ENCODE measurements at places on chromosomes 16 and 17.

DNA sequence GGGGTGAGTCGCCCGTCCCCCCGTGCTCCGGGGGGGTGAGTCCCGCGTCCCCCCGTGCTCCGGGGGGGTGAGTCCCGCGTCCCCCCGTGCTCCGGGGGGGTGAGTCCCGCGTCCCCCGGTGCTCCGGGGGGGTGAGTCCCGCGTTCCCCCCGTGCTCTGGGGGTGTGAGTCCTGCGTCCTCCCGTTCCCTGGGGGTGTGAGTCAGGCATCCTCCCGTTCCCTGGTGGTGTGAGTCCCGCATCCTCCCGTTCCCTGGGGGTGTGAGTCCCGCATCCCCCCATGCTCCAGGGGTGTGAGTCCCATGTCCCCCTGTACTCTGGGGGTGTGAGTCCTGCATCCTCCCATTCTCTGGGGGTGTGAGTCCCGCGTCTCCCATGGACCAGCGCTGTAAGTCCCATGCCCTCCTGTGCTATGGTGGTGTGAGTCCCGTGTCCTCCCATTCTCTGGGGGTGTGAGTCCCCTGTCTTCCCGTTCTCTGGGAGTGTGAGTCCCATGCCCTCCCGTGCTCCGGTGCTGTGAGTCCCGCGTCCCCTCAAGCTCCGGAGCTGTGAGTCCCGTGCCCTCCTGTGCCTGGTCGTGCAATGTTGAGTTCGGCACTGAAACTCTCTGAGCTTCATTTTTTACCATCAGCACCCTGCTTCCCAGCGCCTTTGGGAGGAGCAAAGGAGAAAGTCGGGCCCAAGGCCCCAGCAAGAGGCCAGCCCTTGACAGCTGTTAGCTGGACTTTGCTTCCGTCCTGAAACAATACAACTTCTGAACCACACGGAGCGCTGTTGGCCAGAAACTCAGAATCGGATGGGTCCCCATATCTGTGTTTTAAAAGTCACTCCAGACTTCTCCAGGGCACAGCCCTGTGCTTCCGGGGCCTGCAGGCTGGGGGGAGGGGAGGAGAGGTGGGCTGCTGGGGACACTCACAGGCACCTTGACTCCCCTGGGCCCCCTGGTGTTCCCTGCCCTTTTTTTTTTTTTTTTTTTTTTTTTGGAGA, 11.5 kb upstream of the ZC3H18 start:
- no peak for DNase-seq

DNA sequence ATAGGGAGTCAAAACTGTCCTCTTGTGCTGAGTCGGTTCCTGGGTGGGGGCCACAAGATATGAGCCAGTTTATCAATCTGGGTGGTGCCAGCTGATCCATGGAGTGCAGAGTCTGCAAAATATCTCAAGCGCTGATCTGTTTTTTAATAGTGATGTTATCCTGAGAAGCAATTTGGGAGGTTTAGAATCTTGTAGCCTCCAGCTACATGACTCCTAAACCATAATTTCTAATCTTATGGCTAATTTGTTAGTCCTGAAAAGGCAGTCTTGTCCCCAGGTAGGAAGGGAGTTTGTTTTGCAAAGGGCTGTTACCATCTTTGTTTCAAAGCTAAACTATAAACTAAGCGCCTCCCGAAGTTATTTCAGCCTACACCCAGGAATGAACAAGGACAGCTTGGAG, 1.7 kb downstream of the TSPAN10 start:
- DNase-seq = no peak

- no peak for DNase-seq
Measured at GRCh38 chr17:31789707-31790505, 69.1 kb downstream of the COPRS start.

- DNase-seq = peak; percentile 74
Measured at GRCh38 chr17:17859909-17860765, 23.4 kb upstream of the SREBF1 start.

DNA sequence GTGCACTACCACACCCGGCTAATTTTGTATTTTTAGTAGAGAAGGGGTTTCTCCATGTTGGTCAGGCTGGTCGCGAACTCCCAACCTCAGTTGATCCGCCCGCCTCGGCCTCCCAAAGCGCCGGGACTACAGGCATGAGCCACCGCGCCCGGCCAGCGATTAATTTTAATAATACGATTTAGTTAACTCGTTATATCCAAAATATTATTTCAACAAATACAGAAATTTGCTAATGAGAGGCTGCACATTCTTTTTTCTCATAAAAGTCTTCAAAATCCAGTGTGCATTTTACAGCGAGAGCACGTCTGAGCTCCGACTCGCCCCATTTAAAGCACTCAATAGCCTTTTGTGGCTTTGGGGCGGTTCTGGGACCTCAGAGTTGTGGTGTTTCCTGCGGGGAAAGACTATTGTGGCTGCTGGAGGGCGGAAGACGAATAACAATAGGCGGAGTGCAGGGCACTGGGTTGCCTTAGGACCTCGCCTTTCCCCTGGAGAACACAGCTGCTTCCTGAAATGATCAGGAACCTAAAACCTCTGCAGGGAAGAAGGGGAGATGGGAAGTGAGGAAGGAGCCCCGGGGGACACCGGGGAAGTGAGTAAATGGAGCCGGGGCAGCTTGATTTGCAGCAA, 2.9 kb upstream of the ZSCAN10 start:
- DNase-seq = peak; percentile 38

DNA sequence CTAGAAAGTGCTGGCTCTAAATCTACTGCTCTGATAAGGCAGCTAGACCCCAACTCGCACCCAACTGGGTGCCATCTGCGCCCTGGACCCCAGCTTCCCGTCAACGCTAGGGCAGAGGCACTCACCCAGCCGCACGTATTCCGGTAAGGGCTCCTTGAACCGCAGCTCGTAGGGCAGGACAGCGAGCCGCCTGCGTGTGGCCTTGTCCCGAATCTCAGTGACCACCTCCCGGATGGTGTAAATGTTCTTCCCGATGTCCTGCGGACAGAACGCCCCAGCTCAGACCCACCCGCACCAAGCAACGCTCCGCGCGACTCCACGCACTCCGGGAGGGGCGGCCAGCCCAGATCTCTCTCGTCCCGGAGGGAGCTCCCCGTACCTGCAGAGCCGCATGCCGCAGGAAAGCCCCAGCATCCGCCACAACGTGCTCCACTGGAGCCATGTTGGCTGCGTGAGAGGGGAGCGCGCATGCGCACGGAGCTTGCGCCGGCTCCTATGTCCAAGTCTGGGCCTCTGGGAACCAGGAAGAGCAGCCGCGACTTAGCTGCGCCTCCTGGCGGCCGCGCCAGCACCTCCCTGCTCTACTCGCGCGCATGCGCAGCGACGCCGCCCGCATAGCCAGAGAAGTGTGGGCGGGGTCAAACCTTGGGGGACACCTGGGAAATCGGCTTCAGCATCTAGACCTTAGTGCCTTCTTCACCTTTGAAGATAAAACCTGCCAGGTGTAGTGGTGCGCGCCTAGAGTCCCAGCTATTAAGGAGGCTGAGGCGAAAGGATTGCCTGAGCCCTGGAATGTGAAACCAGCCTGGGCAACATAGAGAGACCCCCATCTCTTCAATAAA, at the start of gene NOB1:
TSS of gene NOB1 (minus strand) at position 458 of the 842 bp plus-strand sequence. CDS start at position 442, 16 bp downstream.
- DNase-seq = peak; percentile 97

DNA sequence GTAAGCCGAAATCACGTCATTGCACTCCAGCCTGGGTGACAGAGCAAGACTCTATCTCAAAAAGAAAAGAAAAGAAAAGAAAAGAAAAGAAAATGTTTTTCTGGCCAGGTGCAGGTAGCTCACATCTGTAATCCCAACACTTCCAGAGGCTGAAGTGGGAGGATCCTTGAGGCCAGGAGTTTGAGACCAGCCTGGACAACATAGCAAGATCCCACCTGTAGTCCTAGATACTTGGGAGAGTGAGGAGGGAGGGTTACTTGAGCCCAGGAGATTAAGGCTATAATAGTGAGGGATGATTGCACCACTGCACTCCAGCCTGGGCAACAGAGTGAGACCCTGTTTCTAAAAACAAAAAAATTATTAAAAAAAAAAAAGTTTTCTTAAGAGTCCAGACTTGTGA, 2.5 kb upstream of the ATP5MC1 start:
- no peak for DNase-seq

GRCh38 chr17:13074026-13074425, 56.2 kb upstream of the ELAC2 start:
- DNase-seq = no peak

DNA sequence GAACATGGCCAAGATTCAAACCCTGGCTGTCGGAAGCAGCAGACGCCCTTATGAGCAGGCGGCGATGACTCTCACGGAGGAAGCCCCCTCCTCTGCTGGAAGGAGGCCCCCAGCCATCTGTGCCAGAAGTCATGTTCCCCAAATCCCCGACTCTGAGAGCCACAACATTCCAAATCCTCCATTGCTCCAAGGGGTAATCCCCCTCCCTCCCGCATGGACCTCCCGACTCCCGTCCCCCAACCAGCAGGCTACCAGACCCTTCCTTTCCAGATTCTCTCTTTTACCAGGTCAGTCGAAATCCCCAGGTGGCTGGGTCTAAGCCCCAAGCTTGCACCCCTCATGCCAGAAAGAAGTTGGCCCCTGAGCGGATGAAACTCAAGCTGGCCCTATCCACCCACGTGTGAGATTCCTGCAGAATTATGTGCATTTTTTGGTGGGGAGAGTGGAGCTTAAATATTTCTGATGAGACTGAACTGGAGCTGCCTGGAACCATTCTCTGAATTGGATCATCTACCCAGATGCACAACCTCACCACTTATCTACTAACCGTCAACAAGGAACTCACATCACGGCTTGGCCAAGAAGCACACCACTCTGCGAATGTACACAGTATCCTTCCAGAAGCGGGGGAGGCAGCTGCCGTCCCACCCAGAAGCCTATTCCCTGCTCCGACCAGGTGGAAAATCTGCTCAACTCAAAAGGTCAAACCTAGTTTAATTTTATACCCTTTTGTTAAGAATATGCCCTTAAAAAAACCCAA, 283.5 kb downstream of the C16orf95 start:
- no peak for DNase-seq

- DNase-seq = no peak
Measured at GRCh38 chr17:48003417-48004151, 32.7 kb downstream of the CDK5RAP3 start.

DNA sequence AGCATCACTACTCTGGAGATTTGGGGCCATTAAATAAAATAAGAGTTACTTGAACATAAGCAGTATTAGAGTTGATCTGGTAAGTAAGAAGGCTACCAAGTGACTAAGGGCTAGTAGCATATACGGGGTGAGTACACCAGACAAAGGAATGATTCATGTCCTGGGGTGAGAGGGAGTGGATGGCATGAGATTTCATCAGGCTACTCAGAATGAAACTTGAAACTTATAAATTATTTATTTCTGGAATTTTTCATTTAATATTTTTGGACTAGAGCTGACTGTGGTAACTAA, 2.3 kb downstream of the SLFN5 start:
- peak; percentile 58 for DNase-seq

GRCh38 chr17:41917679-41918313, 955 bp downstream of the ACLY start:
- peak; percentile 30 for DNase-seq

GRCh38 chr17:11852912-11853311, 144.4 kb downstream of the ZNF18 start:
- DNase-seq = no peak

- DNase-seq = peak; percentile 28
Measured at GRCh38 chr17:68085771-68086381, 50.3 kb downstream of the KPNA2 start.

DNA sequence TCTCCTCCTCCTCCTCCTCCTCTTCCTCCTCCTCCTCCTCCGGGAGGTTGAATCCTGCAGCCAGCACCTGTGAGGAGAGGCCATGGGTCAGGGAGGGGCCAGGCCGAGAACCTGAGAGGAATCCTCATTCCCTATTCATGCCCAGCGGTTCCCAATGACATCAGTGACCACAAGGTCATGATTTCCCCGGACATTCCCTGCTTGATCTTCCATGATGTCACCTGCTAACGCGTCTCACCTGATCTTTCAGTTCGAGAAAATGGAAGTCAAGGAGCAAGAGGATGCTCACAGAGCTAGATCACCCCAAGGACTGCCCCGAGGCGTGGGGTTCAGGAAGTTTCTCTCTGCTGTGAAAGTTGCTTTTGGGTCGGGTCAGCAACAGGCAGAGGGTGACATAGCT, 5.4 kb downstream of the APOBR start:
- no peak for DNase-seq

DNA sequence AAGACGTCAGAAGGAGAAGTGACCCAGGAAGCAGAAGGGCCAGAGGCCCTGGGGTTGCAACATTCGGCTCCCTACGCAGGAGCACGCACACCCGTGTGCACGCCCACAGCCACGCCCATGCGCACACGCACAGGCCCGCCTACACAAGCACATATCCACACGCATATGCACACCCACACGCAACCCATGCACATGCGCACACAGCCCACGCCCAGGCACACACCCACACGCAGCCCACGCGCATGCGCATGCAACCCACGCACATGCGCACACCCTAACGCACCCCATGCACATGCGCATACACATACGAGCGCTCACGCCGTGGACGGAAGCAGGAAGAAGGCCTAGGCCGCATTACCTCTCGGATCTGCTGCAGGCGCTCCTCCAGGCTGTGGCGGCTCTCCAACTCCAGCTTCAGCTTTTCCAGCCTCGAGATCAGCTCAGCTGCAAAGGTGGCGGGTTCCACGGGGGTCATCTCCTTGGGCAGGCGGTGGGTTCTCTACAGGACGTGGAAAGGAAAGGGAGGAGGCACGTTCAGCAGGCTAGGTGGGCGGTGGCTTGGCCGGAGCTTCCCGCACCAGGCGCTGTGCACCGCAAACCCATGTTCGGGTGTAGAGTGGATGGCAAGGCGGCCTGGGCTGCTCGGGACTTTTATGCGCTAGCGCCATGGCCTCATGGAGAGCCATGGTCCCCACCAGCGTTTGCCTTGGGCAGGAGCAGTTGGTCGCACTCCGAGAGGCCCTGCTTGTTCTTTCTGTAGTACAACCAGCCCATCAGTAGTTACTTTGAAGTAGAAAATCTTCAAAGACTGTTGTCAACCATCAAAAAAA, 23.4 kb downstream of the AXIN2 start:
- peak; percentile 37 for DNase-seq

GRCh38 chr17:39094607-39095308, 56.7 kb downstream of the PLXDC1 start:
- peak; percentile 30 for DNase-seq

DNA sequence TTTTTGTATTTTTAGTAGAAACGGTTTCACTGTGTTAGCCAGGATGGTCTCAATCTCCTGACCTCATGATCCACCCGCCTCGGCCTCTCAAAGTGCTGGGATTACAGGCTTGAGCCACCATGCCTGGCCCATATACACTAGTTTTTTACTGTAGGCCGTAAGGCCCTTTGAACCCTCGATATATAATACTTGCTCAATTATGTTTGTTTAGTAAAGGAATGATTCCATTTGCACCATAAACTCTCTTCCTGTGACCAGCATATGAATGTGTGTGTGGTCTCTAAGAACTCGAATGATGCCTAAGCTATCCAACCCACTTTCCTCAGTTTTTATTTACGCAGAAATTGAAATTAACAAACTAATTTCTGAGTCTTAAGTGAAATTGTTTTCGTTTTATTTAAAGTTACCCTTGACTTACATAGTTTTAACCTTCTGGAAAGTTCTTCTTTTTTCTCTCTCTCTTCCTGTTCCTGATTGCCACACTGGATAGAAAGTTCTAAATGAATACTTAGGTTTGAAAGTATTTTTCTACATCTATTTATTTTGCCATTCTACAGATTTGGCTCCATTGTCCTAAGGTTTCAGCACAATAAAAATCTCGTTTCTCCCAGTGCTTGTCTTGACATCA, 37.9 kb downstream of the PIGL start:
- DNase-seq = no peak
